ENCODE measurements at places on chromosomes 3 and 15.

- DNase-seq = no peak
These were observed 39.2 kb downstream of the MBNL1 start for GRCh38 chr3:152307829-152308474.

DNA sequence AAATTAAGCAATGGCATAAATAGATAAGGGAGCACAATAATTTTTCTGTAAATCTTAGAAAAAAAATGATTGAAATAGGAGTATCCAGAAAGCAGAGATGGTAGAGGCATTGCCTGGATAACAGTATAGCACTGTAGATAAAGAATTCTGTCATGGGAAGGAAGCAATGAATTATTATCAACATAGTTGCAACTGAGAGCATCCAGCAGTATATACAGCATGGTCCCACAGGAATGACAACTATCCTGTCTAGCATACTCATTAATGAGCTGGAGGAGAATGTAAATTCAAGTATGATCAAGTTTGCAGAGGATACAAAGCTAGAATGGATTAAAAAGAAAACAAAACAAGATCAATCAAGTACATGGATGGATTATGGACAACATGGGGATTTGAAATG lies 90.8 kb downstream of the DPH6 start:
- peak; percentile 4 for DNase-seq

GRCh38 chr3:63972196-63972595 lies 51.1 kb downstream of the PSMD6 start:
- peak; percentile 51 for DNase-seq

GRCh38 chr3:106734712-106735111 lies 642.5 kb upstream of the CCDC54 start:
- DNase-seq = no peak

DNA sequence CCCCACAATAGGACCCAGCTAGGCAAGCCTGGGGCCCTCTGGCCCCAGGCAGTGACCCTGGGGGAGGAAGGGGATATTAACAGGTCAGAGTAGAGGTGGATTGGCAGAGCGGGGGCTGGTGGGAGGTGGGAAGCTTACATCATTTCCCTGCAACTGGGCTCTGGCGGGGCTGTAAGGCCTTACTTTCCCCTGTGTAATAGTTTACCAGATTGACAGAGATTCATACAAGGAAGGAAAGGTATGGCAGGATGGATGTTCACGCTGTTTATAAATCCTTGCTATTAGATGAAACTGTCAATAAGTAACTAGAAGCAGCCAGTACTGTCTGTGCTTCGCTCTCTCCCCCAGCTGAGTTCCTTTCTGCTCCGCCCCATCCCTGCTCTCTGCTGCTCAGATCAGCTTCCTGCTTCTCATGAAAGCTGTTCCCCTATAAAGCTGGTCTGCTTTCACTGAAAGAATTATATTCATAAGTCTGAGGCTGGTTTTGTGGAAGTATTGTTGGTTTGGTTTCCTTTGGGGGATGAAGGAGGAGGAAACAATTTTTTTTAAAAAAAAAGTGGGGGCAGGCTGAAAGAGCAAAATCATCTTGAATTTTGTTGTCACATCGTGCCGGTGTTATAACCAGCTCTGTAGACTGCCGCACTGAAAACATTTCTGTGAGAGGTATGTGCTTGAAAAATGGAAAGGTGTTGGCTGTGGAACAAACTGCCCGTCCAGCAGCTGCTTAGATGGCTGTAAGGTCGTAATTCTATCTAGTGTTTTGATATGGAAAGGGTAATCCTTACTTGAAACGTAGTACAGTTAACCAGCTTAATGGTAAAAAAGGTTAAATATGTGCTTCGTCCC lies 76.4 kb downstream of the BBX start:
- DNase-seq = peak; percentile 18

GRCh38 chr3:194877291-194878119 lies 191.8 kb downstream of the FAM43A start:
- no peak for DNase-seq

- DNase-seq = no peak
These were observed 41.8 kb downstream of the MYH15 start for GRCh38 chr3:108468577-108468976.

- no peak for DNase-seq
These were observed 583.3 kb upstream of the CBLB start for GRCh38 chr3:106452096-106452495.

- no peak for DNase-seq
These were observed 65.4 kb upstream of the SLC6A6 start for GRCh38 chr3:14336749-14337598.

GRCh38 chr15:57885435-57885834 lies 178.9 kb downstream of the POLR2M start:
- no peak for DNase-seq

DNA sequence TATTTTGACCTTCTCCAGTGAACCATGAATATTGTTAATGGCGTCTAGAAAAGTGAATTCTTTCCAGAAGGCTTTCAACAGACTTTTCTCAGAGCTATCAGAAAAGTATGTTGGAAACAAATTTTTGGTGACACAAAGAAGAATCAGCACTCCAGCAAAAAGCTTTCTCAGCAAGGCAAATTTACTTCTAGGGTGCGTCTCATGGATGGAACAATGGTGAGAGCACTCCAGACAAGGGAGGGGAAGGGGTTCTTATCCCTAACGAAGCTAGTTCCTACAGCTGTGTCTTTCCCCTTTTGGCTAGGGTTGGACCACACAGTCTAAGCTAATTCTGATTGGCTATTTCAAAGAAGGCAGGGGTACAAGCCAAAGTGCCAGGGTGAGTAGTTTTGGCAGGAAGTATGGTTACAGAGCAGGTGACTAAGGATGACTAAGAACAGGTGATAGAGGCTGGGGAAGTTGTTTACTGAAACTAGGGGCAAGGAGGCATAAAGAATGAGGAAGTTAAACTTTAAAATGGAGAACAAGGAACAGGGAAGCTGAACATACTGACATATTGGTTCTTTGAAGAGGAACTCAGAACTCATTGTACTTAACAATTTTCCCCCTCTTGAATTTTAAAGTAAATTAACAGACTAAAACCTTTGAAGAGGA lies 959.8 kb downstream of the NAALADL2 start:
- no peak for DNase-seq

DNA sequence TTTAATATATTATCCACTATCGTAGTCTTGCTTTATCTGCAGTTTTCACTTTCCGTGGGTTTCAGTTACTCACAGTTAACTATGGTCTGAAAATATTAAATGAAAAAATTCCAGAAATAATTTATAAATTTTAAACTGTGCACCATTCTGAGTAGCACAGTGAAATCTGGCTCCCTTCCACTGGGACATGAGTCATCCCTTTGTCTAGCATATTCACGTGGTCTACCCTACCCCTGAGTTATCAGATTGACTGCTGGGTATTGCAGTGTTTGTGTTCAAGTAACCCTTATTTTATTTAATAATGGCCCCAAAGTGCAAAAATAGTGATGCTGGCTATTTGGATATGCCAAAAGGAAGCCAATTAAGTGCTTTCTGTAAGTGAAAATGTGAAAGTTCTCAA lies 539.5 kb upstream of the AGTR1 start:
- DNase-seq = peak; percentile 4

DNA sequence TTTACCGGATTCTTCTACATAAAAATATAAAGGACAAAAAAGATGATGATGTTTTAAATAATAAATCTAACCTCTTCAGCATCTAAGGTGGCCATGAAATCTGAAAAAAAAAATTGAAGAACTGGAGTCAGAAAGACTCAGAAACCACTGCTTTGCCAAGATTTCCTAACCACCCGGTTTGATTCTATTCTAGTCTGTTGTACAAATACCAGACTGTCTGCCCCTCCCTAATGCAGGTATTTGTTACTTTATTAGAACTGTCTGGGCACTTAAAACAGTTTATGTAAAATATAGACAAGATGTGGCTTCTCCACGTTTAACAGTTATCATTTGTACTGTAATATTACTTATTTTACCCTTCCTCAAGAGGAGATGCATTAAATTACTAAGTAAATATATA lies 48.8 kb downstream of the UACA start:
- no peak for DNase-seq

DNA sequence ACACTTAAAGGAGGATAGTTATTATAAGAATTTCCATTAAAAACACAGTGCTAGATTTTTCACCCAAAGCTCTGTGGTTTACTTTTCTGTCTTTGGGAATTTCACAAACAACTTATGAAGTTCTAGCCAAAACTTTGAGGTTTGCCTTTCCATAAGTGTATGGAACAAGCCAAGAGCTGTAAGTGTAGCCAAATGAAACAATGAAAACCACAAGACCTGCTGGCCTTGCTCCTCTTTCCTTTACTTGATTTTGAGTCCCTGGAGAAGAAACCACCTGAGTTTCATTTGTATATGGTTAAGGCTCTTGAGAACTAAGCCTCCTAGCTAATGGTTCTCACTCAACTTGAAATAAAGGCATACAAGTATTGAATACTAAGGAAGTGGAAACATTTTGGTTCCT lies 365.3 kb upstream of the EPHA3 start:
- DNase-seq = no peak

- peak; percentile 30 for DNase-seq
These were observed 97.7 kb upstream of the P2RY1 start for GRCh38 chr3:152737021-152737908.

GRCh38 chr15:80694611-80695098 lies 455 bp upstream of the ABHD17C start:
- peak; percentile 55 for DNase-seq

DNA sequence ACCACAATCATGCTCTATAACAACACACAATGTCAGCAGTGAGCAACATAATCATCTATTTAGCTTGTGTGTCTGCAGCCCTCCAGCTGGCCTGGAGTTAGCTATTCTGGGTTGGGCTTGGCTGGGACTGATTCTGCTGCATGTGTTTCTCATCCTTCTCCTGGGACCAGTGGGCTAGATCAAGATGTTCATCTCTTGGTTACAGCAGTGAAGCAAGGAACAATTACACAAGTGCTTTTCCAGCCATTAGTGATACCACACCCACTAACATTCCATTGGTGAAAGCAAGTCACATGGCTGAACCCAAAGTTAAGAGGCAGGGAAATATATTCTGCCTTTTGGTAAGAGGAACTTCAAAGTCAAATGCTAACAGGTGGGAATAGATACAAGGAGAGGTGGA lies 14.6 kb downstream of the NUDT16 start:
- DNase-seq = no peak

DNA sequence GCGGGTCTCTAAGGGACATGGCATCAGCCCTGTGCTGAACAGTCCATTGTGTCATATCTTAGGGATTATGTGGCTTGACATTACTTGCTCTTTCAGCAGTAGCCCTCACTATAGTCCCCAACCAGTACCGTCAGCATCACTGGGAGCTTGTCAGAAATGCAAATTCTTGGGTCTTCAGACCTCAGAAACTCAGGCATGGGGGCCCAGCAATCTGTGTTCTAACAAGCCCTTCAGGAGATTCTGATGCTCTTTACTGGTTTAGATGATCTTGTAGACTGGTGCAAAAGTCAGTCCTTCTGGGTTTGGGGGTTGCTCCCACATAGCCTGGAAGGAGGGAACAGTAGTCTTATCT lies 39.0 kb upstream of the TRAK1 start:
- DNase-seq = no peak

DNA sequence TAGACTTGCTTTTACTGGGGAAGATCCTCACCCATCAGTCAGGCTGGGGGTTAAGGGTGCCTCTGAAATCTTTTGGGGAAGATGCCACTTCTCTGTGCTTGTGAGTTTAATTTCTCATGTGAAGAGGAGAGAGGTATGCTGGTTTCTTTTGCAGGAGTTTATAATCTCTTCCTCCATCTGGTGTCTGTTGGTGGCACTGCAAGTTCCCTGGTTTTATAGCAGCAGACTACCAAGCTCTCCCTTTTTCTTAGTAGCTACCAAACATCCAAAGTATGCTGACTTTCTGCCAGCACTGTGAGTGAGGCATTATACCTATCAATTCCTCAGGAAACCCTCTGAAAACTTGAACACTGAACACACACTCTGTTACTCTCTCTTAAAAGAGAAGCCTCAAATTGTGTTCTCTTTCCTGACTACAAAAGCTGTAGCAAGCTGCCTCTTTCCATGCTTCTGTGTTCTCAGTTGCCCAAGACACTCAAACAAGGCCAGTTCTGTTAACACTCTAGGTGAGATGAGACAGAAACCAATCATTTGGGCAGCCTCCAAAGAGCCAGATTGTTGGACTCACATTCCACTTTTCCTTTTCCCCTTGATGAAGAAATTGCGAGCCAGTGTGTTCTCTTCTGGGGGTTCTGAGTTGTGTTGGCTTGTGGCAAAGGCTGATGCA lies 299.5 kb downstream of the GAP43 start:
- peak; percentile 28 for DNase-seq

- peak; percentile 24 for DNase-seq
These were observed 37.7 kb downstream of the MCCC1 start for GRCh38 chr3:183061391-183062172.

DNA sequence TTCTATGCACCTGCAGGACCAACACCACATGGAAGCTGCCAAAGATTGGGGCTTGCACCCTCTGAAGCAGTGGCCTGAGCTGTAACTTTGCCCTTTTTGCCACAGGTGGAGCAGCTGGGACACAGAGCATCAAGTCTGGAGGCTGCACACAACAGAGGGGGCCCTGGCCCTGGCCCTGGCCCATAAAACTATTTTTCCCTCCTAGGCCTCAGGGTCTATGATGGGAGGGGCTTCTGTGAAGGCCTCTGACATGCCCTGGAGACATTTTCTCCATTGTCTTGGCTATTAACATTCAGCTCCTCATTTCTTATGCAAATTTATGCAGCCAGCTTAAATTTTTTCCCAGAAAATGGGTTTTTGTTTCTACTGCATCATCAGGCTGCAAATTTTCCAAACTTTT lies 335.5 kb downstream of the ARPP21 start:
- no peak for DNase-seq

DNA sequence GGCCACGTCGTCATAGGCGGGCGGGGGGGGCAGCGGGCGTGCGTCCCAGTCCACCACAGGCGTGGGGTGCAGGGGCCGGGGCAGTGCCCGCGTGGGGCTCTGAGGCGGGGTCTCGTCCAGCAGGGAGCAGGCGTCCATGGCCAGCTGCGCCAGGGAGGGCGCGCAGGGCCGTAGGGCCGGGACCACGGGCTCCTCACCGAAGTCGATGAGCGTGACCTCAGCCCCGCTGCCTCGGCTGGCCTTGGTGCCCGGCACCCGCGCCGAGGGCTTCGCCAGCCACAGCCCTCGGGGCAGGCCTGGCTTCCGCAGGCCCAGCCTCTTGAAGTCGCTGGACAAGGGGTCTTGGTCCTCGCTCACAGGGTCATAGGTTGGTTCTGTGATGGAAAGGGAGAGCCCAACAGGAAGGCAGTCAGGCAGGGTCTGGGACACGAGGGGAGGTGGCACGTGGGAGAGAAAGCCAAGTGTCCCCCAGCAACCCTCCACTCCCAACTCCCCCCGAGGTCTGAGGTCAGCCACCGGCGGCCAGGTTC lies 40.0 kb downstream of the TNK2 start:
- DNase-seq = no peak

DNA sequence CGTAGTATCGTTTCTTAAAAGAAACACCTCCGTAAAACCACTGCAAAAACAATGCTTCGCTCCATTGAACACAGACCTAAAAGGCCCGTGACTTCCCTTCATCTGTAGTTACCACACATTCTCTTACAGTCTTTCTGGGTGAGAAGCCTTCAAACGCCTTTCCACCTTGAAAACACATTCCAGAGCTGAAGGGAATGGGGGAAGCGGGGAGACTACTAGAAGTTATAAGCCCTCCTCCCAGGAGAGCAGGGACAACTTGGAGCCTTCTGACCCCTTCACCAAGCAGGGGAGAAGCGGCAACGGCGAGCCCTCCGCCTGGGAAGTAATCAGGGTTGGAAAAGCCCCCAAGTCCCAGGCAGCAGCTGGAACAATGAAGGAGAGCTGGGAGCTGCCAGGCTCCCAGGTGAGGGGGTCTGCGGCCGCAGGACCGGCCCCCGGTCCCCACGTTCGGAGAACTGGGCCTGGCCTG lies 461 bp downstream of the SECISBP2L start:
- peak; percentile 35 for DNase-seq

Measured in AG08396 (cell line).